ENCODE measurements at places on chromosomes 11 and 22.

DNA sequence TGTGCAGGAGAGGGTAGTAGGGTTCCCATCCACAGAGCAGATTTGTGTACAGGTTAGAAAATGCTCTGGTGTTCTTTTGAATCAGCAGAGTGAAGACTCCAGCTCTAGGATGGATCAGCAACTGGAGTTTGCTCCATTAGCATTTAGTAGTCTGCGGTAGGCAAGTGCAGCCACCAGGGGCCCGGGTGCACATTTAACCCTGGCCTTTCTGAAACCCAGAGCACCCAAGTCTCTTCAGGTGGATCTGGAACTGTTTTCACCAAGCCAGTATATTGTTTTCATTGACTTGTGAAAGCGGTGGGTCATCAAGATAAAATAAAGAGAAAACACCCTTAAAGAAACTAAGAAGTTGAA is 100.8 kb upstream of the CLPB start:
- peak; percentile 51 for DNase-seq

- DNase-seq: no peak
Observed at GRCh38 chr11:95305705-95306104, 74.7 kb upstream of the SESN3 start.

DNA sequence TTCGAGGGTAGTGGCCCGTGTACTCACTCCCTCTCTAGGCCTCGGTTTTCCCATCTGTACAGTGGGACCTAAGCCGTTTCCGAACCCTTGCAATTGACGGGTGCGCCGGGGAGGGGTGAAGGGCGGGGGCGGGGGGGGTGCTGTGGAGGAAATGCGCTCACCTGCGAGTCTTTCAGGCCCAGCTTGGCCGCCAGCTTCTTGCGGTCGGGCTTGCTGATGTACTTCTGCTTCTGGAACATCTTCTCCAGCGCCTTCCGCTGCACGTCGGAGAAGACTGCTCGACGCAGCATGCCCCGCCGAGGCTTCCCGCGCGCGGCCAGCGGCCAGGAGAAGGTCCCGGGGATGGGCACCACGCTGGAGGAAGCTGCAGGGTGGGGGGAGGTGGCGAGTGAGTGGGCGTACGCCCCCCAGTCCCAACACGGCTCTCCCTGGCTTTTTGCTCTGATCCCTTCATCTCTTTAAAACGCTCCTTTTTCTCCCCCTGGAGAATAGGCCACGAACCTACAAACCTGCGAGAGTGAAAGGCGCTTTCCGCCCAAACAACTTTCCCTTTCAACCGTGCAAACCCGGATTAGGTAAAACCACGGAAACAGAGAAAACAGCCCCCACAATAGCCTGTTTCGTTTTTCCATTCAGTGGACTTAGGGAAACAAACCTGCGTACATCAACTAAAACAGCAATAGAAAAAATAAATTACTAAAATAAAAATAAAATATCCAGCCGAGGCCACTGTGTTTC is 3.2 kb downstream of the DBX1 start:
- no peak for DNase-seq

DNA sequence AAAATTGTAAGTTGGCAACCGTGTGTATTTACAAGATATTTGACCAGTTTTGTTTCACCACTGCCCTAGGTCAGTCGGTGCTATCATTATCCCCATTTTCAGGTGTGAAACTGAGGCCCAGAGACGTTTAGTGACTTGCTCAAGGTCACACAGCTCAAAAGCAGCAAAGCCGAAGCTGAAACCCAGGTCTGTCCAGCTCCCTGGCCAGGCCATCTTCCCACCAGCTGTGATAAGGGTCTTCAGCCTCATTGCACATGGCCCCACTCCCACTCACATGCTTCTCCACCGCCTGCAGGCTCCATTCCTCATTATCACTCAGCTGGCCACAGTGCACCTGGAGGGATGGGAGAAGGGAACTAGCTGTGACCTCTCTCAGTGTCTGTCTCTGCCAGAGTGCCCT is 83.2 kb downstream of the PDE2A start:
- no peak for DNase-seq

- DNase-seq: peak; percentile 89
Observed at GRCh38 chr11:57248780-57249383, 11.8 kb upstream of the APLNR start.

Measured in GM23248 (cell line).